ENCODE measurements at places on chromosomes 7 and 10.

- DNase-seq = no peak
Measured at GRCh38 chr10:52334595-52334994, 20.5 kb downstream of the DKK1 start.

- no peak for DNase-seq
Measured at GRCh38 chr7:130960208-130960988, 226.4 kb upstream of the KLF14 start.

DNA sequence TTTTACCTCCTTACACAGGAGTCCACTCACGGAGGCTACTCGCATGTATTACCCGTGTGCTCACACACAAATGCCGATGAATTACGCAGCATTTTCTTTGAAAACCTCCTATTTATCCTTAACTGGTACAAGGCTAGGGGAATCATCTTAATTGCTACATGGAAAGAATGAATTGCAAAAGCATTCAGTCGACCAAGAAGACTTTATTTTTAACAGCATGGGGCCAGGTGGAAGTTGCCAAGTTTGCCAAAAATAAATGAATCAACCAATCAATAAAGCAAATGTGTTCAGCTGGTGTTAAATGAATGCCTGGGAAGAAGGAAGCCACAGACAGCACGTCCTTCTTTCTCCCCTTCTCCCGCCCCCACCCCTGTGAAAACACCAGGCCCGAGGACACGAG lies 55.8 kb downstream of the CTBP2 start:
- DNase-seq = no peak

GRCh38 chr7:142327628-142328405 lies 70.0 kb upstream of the PRSS58 start:
- DNase-seq = no peak

DNA sequence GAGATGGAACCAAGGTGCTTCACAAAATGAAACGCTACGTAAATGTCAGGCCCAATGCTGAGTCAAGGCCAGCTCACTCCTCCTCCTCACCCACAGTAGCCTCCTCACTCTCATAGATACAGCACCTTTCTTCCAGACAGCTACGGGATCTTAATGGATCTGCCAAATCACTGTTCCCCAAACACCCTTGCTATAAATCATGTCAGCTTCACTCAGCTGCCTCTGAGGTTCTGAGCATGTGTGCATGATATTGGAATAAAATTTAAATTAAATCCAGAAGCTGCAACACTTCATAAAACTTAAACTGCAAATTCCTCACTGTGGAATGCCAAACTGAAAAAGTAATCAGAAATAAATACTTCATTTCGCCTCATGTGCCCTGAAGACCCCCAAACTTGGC lies 14.7 kb upstream of the CPXM2 start:
- DNase-seq = no peak

GRCh38 chr7:138092486-138093028 lies 16.3 kb downstream of the AKR1D1 start:
- no peak for DNase-seq

- DNase-seq = no peak
Measured at GRCh38 chr7:91330866-91331265, 66.6 kb downstream of the FZD1 start.

DNA sequence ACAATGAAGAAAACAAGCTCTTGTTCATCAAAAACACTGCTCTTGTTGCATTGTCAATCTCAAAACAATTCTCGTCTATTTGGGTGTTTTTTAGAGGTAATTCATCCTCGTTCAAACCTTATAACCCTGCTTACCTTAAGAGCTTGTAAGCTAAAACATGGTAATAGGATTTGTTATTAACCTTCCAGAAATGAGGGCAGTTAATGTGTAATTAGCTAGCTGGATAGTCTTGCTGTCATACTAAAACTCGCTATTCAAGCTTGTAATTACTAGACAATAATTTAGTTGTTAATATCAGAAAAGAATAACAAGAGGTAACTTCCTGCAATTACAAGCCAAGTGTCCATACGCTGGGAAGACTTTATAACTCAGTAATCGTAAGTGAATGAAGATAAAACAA lies 101.6 kb downstream of the UBE2H start:
- DNase-seq = no peak

DNA sequence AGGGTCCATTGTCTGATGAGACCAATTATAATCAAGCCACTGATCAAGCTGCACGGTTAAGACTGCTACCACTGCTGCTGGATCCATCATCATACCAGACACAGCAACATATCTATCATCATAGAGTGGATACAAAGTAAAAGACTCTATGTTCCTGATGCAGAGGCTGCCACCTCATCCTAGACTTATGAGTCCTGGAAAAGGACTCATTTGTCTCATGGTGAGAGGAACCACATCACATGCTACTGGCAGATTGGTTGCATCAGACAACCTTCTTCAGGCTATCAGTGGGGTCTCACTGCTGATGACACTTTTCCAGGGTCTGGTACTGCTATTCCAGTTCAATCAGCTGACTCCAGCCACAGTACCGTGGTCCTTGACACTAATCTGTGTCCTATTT lies 79.0 kb downstream of the ABI1 start:
- DNase-seq = no peak

- no peak for DNase-seq
Measured at GRCh38 chr7:69550991-69551390, 47.3 kb upstream of the AUTS2 start.

GRCh38 chr10:70456164-70456563 lies 14.7 kb upstream of the NODAL start:
- DNase-seq = no peak

DNA sequence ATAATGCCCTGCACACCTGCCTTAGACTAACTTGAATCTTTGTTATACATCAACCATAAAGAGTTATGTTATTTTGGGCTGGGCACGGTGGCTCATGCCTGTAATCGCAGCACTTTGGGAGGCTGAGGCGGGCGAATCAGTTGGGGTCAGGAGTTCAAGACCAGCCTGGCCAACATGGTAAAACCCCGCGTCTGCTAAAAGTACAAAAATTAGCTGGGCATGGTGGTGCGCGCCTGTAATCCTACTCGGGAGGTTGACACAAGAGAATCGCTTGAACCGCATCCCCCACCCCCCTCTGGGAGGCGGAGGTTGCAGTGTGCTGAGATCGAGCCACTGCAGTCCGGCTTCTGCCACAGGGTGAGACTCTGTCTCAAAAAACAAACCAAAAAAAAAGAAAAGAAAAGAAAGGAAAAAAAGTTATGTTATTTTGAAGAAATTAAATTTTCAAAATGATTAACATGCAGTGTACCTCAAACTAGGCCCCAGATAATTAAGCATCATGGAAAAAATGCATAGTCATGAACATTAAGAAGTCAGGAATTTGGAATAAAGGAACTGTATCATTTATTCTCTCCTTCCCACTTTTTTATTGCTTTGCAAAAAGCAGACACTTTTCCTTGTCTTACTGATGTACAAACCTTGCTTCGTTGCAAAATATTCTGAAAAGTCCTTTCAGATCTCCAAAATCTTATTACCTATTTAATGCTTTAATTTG lies 43.3 kb downstream of the STAM start:
- DNase-seq = no peak

GRCh38 chr7:51021906-51022570 lies 239.3 kb upstream of the GRB10 start:
- DNase-seq = no peak

DNA sequence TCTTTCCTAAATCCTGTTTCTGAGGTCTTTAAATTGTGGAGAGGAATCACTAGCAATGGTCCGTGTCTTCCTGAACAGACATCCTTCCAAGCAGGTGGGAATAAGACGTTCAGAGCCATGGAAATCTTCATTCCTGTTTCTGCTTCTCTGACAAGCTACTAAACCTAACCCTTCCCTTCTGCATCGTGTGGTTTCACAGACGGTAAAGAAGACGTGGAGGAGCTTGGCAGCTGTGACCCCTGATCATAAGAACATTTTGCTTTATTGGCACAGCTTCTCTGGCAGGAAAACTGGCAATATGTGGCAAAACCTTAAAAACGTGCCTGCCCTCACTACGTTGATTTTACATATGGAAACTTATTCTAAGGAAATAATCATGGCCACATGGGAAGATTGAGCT lies 63.0 kb upstream of the LOXL4 start:
- DNase-seq = no peak

DNA sequence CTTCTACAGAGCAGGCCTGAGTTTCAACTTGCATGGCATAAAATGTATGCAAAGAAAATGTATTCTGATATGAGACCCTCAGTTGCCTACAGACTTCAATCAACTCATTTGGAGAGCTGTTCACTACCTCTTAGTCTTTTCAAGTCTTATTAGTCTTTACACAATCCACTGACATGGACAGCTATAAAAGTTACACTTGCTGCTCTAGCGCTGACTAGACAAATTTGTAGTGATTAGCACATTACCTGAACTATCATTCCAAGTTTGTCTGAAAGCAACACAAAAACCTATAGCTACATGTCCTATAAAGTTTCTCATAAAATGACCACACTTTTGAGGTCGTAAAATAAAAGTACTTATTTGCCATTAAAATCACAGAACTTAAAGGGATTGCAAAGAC lies 83.9 kb downstream of the PARD3 start:
- DNase-seq = no peak

GRCh38 chr7:139698844-139699243 lies 79.0 kb downstream of the HIPK2 start:
- DNase-seq = no peak

DNA sequence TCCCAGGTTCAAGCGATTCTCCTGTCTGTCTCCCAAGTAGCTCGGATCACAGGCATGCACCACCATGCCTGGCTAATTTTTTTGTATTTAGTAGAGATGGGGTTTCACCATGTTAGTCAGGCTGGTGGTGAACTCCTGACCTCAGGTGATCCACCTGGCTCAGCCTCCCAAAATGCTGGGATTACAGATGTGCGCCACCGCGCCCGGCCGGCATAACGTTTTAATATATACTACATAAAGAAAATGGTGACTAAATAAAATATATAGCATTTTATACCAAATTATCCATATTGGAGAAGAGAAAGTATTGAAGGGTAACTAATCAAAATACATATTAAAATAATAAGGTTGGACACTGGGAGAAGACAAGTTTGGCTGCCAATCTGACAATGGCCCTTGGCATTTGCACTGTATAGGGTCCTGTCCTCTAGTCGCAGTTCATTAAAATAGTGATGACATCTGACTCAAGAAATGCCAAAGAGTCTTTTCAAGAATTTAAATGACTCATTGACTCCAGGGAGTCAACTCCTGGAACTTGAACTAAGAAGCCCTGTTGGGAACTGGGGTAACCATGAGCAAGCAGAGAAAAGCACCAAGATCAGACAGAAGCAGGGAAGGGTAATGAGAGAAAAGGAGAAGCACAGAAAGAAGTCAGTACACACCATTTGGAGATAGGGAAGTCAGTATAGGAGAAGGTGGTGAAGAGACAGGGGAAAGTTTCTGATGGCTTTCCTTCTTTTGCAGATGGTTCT lies 91.1 kb downstream of the CH25H start:
- no peak for DNase-seq

- no peak for DNase-seq
Measured at GRCh38 chr7:77453531-77453930, 37.4 kb upstream of the GSAP start.

DNA sequence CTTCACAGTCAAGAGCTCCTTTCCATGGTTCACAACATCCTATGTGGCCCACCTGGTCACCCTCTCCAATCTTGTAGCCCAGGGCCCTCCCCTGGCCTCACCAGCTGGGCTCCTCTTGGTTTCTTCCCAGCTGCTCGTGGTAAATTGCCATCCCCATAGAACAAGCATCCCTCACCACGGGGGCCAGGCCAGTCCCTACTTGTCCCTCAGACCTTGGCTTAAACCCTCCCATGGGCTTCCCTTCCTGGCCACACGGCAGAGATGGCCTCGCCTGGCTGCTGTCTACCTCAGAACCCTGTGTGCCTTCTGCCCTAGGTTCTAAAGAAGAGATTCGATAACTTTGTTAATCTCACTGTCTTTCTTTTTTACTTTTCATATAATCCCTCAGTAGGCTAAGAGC lies 153.3 kb upstream of the TCERG1L start:
- no peak for DNase-seq

DNA sequence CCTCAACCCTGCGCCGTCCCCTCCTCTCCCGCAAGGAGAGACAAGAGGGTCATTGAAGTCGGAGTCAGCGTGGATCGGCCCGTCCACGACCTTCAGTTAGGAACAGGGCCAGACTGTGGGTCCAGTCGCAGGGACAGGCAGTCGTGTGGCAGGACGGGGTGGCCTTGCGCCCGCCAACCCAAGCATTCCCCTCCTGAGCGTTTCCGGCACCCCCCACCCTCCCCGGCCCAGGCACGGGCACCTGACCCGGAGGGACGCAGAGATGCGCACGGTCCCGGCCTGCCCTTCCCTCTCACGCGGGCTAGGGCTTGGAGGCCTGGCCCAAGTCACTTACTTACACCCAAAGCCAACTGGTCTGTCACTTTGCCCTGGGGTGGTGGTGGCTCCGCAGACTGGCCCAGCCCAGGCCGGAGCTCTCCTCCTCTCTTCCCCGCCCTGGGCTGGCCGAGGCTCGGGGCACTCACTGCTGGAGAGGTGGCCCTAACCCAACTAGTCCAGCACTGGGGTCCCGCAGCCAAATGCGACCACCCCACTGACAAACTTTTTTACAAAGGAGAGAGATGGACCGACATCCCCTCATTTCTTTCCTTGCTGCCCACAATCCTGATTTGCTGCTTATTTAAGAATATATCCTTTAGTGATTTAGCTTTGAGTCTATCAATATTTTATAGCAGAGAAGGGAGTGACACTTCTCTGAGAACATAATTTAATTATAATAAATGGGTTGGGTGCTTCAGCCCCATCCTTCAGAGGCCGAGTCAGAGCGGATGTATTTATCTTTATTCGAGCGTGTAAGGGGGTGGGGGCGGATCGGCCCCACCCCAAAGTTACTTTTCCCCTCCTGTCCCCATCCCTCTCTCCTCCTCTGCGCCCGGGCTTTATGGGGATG lies 1.2 kb upstream of the UNCX start:
- no peak for DNase-seq

- DNase-seq = no peak
Measured at GRCh38 chr10:102795453-102796406, 41.5 kb downstream of the CYP17A1 start.

DNA sequence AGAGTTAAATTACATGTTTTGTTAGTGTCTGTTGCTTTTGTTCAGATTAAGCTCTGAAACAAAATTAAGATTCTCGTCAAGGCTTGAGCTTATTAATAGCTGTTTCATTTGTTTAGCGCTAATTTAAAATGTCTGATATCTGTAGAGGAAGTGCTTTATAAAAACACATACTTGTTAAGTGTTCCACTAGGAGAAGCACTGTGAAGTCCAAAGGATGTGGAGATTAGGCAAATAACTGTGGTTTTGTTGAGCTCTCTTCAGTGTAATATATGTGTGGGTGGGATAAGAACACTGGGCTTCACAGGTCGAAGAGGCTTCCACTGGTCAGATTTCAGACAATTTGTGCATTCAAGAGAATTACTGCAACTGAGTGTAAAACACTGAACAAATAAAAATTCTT lies 242.0 kb downstream of the AUTS2 start:
- no peak for DNase-seq

DNA sequence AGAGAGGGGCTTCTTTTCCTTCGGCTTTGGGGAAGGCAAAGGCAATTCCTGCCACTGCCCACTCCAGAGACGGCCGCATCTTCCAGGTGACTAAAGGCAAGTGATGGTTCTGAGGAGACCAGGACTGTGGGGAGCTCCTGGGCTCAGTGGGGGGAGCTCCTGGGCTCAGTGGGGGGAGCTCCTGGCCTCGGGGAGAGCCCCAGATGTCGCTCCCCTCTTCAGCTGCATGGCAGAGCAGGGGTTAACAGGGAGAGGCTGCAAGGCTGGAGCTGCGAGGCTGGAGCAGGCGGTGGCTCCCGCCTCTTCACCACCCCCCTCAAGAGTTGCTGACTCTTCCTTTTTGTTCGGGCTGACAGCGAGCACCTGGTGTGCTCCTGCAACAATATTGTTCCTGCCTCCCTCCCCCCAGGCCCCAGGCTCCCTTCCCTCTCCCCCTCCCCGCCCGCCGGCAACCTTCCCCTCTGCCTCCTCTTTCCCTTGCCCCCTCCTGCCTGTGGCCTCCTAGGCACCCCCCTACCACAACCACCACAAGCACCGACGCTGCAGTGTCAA lies 56.3 kb upstream of the LBX1 start:
- DNase-seq = no peak

Data from stimulated activated CD4-positive, alpha-beta T cell treated with anti-CD3 and anti-CD28 coated beads, Interleukin-4, amount 100 ng/mL, for 48 hours (primary cell).